ENCODE measurements at places on chromosomes 2 and 18.

GRCh38 chr2:171514908-171515582 lies 7.2 kb upstream of the CYBRD1 start:
- no peak for DNase-seq

GRCh38 chr2:1082456-1083205 lies 132.0 kb downstream of the SNTG2 start:
- DNase-seq: no peak

DNA sequence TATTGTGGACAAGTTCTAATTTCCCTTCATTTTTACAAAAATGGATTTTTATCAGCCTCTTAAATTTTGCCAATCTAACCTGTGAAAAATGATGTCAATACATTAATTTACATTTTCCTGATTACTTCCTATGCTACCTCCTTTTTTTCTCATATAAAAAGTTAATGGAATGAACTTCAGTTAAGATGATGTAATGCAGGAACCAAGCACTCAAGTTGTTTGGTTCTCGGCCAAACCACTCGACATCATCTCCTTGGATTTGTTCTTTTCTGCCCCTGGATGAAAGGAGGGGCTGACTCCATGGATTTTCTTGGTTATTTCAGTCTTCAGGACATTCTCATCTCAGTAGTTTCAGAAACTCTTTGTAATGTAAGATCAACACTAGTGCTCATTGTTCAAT lies 253.1 kb upstream of the NXPH2 start:
- DNase-seq: no peak

- no peak for DNase-seq
These were observed 23.5 kb upstream of the ARL5A start for GRCh38 chr2:151851761-151852160.

- peak; percentile 81 for DNase-seq
These were observed 143.4 kb downstream of the UBE2E3 start for GRCh38 chr2:181123798-181124231.

GRCh38 chr18:12518326-12518725 lies 110.6 kb downstream of the PRELID3A start:
- no peak for DNase-seq

DNA sequence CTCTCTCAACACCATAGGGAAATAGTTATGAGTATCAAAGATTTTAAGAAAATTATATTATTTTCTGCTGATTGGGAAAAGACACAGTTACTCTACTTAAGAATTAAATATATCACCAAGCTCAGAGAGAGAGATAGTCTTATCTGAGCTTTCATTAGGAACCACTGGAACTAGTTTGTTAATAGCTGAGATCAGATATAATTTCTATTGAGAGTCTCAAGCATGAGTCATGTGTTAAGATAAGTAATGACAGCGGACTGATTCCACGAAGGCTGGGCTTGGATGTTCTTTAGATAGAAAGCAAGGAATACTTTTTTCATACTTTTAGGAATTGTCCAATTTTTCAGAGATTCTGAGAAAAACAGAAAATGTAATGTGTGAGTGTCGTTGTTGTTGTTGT lies 44.4 kb upstream of the RBM44 start:
- DNase-seq: no peak

DNA sequence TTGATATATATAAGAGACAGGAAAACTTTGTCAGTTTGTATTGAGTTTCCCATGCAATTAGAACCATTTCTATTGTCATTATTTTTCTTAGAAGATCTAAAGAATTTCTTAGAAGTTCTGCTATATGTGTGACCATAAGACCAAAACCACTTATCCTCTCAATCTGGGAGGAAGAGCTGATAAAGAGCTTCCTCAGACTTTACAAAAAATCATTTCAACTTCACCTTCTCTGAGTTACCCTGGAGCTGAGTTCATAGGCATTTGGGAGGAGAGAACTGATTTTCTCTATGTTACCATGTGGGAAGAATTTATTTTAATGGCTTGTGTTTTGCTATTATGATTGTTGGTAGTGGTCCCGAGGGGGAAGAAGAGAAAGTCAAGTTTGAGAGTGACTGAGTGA lies 329.3 kb downstream of the GPD2 start:
- no peak for DNase-seq

GRCh38 chr2:128313931-128314347 lies 4.7 kb downstream of the HS6ST1 start:
- no peak for DNase-seq

DNA sequence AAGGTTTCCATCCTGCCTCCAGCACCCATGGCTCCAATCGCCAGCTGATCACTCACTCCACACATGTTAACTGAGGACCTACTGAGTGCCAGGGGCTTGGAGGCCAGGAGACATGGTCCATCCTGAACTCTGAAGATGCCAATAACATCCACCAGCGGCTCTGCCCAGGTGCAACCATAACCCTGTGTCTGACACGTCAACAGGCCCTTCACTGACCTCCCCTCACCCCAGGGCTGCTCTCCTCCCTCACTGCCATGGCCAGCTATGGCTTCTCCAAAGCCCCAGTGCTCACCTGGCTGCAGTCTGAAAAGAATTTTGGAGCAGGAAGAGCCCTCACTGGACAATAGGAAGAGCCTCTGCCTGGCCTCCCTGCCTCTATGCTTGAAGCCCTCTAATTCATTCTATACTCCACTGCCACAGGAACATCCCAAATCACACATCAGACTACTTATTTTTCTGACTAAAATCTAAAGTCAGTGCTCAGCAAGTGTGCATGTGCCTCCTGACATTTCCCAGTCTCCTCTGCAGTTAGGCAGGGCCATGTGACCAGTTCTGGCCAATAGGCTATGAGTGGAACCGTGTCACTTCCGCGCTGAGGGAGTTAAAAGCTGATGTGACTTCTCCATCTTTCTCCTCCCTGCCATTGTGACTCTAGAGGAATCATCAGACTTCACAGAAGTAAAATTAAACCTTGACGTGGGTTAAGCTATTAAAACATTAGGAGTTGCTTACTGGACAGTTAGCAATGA lies 37.2 kb downstream of the ZBTB7C start:
- no peak for DNase-seq

- no peak for DNase-seq
These were observed 24.9 kb downstream of the ADD2 start for GRCh38 chr2:70743068-70743467.
